ENCODE measurements at places on chromosomes 2 and 18.

GRCh38 chr2:221100467-221101089 lies 471.5 kb downstream of the EPHA4 start:
- no peak for DNase-seq

- no peak for DNase-seq
Observed at GRCh38 chr2:157866202-157866601, 9.9 kb downstream of the ACVR1 start.

- peak; percentile 12 for DNase-seq
Observed at GRCh38 chr2:27191070-27191829, 20.6 kb upstream of the ATRAID start.

DNA sequence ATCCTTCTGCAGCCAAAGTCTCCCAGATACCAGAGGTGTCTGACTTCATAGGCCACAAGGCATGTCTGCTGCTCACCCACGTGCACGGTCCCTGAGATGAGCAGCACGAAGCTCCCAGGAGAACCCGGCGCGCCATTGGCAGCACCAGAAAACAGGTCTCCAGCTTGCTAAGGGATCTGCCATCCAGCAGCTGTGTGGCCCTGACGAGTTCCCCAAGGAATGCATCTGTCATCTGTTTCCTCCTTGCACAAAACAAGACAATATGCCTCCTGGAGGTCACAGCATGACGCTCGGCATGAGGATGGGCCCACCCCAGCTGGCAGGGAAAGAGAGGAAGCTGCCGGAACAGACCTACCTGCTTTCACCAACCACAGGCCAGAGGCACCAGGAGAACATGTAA lies 29.2 kb downstream of the HS6ST1 start:
- no peak for DNase-seq

- DNase-seq: no peak
Observed at GRCh38 chr2:192087398-192087958, 107.3 kb downstream of the TMEFF2 start.

- no peak for DNase-seq
Observed at GRCh38 chr2:26644188-26644835, 3.1 kb upstream of the CIB4 start.

- DNase-seq: no peak
Observed at GRCh38 chr18:79460481-79461300, 65.0 kb downstream of the NFATC1 start.

- DNase-seq: no peak
Observed at GRCh38 chr2:106282462-106283170, 88.5 kb upstream of the UXS1 start.

- no peak for DNase-seq
Observed at GRCh38 chr2:25323610-25324189, 18.0 kb downstream of the DNMT3A start.

GRCh38 chr2:8624855-8625398 lies 56.9 kb upstream of the ID2 start:
- DNase-seq: no peak

DNA sequence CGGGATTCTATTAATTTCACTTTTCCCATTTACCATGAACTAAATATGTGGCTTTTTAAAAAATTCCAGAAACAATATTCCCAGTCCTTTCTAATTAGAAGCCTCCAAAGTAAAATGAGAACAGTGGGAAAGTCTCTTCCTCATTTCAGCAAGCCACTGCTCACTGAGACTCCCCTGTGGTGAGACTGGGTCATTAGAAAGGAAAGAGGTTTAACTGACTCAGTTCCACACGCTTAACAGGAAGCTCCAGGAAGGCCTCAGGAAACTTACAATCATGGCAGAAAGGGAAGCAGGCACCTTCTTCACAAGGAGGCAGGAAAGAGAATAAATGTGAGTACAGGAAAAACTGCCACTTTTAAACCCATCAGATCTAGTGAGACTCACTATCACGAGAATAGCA lies 258.9 kb upstream of the CHAC2 start:
- no peak for DNase-seq

GRCh38 chr18:72197591-72197990 lies 346.6 kb downstream of the CBLN2 start:
- DNase-seq: no peak

DNA sequence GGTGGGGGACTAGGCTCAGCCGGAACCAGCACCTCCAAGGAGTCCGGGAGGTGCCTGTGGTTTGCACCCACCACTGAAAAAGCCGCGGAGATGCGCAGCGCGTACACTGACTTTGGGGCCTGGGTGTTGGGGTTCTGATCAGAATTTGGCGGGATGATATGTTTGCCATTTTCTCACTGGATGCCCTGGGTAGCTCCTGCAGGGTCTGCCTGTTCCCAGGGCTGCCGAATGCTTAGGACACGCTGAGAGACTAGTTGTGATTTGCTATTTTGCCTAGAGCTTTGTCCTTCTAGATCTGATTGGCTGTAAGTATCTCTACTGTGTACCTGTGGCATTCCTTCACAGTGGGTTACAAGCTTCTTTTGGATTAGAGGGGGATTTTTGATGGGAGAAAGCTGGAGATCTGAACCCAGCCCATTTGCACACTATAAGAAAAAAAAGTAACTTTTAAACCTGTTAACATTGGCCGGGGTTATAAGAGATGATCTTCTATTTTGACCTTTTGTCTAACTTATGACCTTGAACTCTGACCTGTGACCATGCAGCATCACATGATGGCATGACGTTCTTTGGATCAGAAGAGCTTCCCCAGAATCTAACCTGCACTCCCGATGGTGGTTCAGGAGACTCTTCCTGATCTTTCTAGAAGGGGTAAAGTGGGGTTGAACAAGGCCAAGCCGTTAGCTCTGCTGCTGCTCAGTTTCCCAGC lies 1.6 kb downstream of the KCNE4 start:
- DNase-seq: no peak

DNA sequence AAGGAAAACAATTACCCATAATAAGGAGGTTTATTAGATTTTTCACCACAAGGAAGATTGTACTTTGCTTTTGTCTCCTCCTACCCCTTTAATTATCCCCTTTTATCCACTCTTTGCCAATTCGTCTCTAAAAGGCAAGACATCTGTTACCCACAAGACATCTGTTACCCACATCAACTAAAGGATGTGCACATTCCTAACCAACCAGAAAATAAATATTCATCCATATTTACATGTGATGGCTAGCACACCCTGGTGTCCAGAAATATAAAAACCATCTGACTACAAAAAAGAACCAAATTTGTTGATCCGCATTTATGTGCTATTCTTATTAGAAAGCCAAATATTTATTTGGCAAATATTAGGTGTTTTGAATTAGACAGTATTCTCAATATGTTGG lies 35.7 kb downstream of the ACVR1C start:
- no peak for DNase-seq

DNA sequence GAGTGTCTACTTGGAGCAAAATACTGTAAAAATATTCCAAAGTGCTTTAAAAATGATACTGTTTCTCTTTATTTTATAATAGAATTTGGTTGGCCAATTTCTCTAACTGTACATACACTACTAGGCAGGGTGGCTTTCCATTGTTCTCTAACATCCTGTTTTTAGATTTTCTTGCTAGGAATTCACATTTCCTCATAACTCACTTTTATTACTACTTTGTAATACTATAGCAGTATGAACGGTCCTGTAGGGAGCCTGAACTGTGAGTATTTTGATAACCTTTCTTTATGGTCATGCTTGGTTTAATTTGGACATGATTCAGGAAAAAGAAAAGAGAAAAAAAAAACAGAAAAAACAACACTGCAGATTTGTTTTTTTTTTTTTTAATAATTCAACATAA lies 37.8 kb downstream of the GCG start:
- DNase-seq: no peak

DNA sequence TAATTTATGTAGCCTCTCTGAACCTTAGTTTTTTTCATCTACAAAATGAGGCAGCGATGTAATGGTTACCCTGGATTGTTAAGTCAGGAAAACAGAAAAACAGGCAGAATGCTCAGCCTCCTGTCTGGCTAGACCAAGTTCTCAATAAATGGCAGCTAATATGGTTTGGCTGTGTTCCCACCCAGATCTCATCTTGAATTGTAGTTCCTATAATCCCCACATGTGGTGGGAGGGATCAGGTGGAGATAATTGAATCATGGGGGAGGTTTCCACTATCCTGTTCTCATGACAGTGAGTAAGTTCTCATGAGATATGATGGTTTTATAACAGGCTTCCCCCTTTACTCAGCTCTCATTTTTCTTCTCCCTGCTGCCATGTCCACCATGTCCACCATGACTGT lies 220.0 kb downstream of the CMPK2 start:
- DNase-seq: no peak

GRCh38 chr18:76265497-76266235 lies 229.4 kb downstream of the ZNF516 start:
- no peak for DNase-seq

DNA sequence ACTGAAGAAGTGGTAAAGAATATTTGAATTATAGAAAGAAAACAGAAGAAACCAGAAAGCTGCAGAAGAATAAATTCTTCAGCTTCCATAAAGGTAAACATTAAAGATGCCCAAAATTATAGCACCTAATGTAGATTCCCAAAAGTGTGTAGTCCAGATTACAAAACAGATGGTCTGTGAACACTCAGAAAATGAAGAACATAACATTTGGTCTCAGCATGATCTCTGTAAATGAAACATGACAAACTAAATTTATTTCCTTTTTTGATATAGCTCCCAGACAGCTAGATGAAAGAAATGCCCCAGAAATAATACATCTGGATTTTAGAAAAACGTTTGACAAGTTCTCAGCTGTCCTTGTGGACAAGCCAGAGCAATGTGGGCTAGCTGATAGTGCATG lies 794.2 kb upstream of the NXPH2 start:
- no peak for DNase-seq

- DNase-seq: no peak
Observed at GRCh38 chr2:235945608-235946140, 222.5 kb downstream of the GBX2 start.

- no peak for DNase-seq
Observed at GRCh38 chr2:88654714-88655113, 27.4 kb upstream of the EIF2AK3 start.

- no peak for DNase-seq
Observed at GRCh38 chr2:68158134-68158447, 403 bp downstream of the PNO1 start.

GRCh38 chr18:13447621-13448334 lies 229.2 kb downstream of the LDLRAD4 start:
- DNase-seq: no peak

GRCh38 chr18:23504720-23505119 lies 1.4 kb downstream of the RMC1 start:
- no peak for DNase-seq

Measured in DMS153 (cell line).